ENCODE measurements at places on chromosomes 1 and 21.

- peak; percentile 67 for DNase-seq
Observed at GRCh38 chr1:159091607-159092031, 15.1 kb upstream of the AIM2 start.

GRCh38 chr1:118563981-118564951 is 379.2 kb upstream of the SPAG17 start:
- no peak for DNase-seq

GRCh38 chr1:237138551-237138950 is 96.6 kb downstream of the RYR2 start:
- no peak for DNase-seq

DNA sequence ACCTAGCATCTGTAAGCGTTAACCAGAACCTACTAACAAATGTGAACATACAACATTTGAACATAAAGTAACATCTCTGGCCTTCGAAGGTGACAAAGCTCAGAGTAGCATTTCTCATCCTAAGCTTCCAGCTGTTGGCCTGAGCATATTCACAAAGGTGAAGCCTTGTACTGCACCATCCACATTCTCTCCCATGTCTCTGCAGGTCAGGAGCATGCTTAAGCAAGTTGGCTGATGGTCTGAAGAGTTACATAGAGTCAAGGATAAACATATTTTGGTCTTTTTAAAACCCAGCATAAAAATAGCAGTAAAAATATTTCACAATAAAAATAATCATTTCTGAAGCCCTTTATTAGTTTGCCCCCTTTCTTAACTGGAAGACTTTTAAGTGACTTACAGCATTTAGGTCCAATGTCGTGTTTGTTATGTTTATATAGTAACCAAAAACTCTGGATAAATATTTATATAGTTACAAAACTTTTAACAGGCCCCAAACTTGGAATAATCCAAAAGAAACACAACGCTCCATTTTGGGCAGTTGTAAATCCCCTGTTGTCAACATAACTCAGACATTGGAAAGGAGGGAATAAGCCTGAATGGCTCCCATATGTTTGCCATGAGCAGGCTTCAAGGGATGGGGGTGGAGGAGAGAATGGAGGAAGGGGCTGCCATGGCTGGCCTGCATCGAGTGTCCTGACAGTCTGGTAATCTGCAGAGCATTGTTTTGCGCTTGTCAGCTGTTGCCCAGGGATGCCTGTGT is 42.8 kb upstream of the ENAH start:
- no peak for DNase-seq

DNA sequence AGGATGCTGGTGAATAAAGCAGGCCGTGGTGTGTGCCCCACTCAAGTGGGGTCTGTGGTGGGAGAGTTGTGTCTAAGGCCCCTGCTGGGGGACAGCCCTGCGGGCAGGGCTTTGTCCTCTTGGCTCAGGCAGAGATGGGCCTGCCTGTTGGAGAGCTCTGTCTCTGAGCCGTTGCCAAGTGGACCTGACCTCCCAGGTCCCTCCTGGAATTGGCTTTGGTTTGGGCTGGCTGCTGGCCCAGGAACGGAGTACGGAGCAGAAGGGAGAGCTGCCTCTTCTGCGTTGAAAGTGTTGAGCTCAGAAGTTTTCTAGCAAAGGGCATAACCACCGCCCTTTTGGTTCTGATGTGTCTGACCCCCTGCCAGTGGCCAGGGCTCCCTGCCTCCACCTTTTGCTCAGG is 153.9 kb downstream of the PEX14 start:
- DNase-seq, result no peak

GRCh38 chr1:231311720-231312431 is 25.8 kb downstream of the EXOC8 start:
- no peak for DNase-seq

DNA sequence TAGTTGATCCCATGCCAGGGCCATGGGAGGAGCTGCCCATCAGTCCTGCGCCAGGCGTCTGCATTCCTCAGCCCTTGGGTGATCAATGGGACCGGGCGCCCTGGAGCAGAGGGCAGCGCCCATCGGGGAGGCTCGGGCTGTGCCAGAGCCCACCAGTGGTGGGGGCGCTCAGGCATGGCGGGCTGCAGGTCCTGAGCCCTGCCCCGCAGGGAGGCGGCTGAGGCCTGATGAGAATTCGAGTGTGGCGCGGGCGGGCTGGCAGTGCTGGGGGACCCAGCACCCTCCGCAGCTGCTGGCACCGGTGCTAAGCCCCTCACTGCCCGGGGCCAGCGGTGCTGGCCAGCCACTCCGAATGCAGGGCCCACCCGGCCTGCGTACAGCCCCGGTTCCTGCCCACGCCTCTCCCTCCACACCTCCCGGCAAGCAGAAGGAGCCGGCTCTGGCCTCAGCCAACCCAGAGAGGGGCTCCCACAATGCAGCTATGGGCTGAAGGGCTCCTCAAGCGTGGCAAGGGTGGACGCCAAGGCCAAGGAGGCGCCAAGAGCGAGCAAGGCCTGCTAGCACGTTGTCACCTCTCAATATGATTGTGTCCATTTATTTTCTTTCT is 238.1 kb upstream of the OLFM3 start:
- DNase-seq, result no peak

DNA sequence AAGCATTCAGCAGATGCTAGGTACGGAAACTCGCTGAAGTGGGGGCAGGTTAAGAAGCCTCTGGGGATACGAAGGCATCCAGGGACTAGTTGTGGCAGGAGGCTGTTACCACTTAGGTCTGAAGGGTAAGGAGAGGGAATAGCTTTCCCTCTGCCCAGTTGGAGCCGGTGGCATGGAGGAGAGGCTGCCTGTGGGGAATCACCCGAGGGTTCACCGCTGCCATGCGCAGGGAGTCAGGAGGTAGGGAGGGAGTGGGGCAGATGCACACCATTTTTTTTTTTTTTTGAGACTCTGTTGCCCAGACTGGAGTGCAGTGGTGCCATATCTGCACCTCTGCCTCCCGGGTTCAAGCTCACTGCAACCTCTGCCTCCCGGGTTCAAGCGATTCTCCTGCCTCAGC is 6.1 kb downstream of the PCSK9 start:
- DNase-seq, result no peak

GRCh38 chr1:235938709-235939479 is 72.2 kb upstream of the LYST start:
- peak; percentile 24 for DNase-seq

- DNase-seq, result no peak
Observed at GRCh38 chr1:10283318-10283984, 73.1 kb downstream of the KIF1B start.

DNA sequence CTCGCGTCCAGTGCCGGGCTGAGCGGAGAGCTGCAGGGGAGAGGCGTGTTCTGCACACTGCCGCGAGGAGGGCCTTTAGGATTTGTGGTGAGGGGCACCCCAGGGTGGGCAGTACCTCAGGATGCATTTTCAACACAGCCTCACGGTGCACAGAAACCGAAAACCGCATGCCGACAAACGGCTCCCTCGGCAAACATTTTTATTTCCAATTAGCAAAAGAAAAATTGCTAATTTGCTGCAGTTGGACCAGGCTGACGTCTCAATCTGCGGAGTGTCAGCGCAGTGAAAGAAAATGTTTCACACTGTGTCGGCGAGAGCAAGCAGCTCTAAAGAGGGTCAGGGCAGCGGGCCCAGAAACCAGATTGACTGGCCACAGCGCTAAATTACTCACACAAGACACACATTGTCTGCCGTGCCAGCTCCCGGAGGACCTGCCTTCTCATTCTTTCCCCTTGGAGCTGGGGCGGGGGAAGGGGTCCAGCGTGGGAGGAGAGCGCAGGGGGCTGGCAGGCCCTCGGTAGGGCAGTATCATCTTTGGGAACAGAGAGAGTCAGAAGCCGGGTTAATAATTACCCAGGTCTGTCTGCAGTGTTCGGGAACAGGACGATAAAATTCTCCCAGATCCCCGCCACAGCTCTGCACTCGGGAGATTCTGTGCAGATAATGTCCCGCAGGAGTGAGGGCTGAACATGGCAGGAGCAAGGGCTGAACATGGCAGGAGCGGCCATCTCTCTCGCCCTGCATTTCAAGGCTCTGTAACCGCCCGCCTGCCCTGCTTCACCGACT is 150.2 kb downstream of the PRDM16 start:
- DNase-seq, result peak; percentile 35

- DNase-seq, result no peak
Observed at GRCh38 chr1:46575300-46575699, 23.9 kb upstream of the KNCN start.

DNA sequence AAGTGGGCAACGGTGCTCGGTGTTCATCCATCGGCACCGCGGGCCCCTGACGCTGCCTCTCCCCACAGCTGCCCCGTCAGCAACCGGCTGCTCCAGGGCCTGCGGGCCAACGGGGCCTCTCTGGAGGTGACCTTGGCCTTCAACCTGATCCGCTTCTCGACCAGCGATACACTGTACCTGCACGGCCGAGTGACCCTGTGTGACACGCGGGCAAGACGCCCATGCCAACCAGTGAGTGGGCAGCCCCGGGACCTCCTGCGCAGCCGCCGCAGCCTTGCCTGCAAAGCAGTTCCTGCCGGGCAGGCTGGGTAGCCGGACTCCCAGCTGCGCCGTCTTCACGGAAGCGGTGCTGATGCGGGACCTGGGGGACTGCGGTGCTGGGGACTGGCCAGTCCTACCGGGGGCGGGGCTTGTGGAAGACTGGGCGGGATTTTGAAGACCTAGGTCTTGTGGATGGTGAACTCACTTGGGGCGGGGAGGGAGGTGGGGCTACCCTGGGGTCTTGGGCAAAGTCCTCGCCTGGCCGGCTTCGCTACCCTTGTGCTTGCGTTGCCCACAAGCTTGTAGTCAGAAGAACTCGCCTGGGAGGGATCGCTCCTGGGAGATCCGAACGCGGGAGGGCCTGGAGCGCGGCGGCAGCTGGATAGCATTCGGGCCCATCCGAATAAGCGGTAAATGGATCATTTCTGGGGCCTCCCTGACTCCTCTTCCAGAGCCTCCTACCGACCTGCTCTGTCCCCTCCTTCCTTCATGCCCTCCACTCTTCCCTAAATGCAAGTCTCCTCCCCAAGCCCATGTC is 8.8 kb upstream of the CEP85 start:
- DNase-seq, result peak; percentile 52

DNA sequence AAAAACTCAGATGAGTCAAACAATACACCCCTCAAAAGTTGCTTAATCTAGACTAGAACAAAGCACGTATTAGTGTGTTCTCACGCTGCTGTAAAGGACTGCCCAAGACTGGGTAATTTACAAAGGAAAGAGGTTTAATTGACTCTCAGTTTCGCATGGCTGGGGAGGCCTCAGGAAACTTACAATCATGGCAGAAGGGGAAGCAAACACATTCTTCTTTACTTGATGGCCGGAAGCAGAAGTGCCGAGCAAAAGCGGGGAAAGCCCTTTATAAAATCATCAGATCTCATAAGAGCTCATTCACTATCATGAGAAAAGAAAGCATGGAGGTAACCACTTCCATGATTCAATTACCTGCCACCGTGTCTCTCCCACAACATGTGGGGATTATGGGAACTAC is 10.1 kb downstream of the JAM2 start:
- DNase-seq, result no peak

DNA sequence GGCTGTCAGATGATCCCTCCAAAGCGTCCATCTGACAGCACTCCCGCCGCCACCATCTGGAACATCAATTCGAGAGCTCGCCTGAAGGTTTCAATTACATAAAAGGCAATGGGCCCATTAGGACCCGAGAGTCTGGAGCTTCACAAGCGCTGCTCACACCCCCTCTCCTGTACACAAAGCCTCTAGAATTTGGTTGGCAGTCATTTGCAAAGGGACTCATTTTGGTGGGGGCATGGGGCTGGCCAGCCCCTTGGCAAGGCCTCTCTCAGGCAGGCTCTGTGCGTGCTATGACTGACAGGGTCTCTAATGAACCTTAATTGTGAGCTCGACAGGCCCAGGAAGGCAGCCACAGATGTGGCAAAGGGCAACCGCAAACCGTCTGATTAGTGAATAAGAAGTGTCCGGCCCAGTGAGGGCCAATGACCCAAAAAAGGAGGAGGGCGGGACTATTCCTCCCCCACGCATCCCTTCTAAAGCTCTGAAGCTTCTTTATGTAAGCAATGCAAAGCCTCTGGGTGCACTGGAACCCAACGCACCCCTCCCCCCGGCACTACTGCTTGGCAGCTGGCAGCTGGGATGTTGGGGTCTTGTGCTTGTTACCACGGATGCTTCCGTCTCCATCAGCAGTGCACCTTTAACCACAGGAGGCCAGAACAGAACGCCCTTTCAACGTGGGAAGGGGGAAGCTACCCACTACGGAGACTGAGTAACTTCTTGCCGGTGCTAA is 79.4 kb downstream of the CAPZB start:
- peak; percentile 67 for DNase-seq

DNA sequence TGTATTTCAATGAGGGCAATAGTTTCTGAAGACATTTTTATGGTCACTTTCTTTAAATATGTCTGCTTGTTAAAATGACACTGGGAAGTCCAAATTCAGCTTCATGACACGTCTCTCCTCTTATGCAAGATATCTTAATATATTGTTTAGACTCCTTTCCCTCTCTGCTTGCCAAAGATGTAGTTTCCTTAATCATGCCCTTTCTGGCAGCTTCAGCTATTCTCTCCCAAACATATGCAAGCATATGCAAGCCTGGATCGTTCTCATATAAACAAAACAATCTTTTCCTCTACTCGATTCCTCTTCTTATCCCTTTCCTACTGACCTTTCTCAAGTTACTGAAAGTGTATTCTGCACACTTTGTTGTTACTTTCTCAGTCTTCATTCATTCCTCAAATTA is 372.2 kb downstream of the PTBP2 start:
- DNase-seq, result peak; percentile 32

GRCh38 chr21:25501462-25501861 is 105.8 kb downstream of the MRPL39 start:
- no peak for DNase-seq

GRCh38 chr1:222790115-222790514 is 24.7 kb upstream of the DISP1 start:
- DNase-seq, result no peak

- no peak for DNase-seq
Observed at GRCh38 chr1:1309251-1310108, 1.1 kb downstream of the PUSL1 start.

GRCh38 chr1:16409536-16410152 is 27.6 kb downstream of the SPATA21 start:
- DNase-seq, result no peak

- DNase-seq, result no peak
Observed at GRCh38 chr1:3677484-3677883, 25.2 kb downstream of the TP73 start.

DNA sequence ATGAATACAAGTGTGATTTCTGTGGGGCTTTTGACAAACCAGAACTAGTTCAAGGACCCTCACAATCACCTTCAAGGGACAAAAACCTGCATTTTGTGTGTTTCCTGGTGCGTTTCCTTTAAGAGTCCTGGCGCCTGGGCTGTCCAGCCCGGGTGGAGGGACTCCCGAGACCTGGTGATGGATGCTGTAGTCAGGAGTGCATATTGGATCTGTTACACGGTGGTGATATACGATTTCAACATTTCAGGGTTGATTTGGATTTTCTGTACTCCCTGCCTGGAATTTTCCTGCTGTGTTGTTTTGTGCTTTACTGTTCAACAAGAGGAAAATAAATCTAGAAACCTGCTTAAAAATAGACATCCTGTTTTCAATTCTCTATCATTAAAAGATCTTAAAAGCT is 162.0 kb downstream of the KIF26B start:
- no peak for DNase-seq

GRCh38 chr1:62904856-62905225 is 120.9 kb downstream of the ATG4C start:
- no peak for DNase-seq

GRCh38 chr1:106952776-106953175 is 103.7 kb upstream of the PRMT6 start:
- DNase-seq, result peak; percentile 61

- DNase-seq, result peak; percentile 19
Observed at GRCh38 chr1:19668888-19669287, 4.2 kb downstream of the HTR6 start.

GRCh38 chr1:24535021-24535424 is 20.9 kb upstream of the NCMAP start:
- DNase-seq, result no peak

All from foreskin fibroblast (primary cell).